Right renal cortex interstitium (tissue), 3 donors: ENCODE measurements at places on chromosomes 3 and 15. TPM values are rescaled to one million over a fixed set of nuclear protein-coding genes. Genes with fewer than 3 reads are reported as not detected.

Gene IQCF5
- not detected for polyA plus RNA-seq

Gene DNAJC19
- polyA plus RNA-seq, result 78.4 TPM

Gene SNTN
- polyA plus RNA-seq, result not detected

Gene GABRA5
- polyA plus RNA-seq, result 0.26 TPM

Gene TERC
- polyA plus RNA-seq, result not detected

Gene FMN1
- 14.2 TPM for polyA plus RNA-seq

Gene SLC38A3
- polyA plus RNA-seq, result 6.8 TPM

Gene MAP1A
- 8.7 TPM for polyA plus RNA-seq

Gene SPINK8
- not detected for polyA plus RNA-seq

Gene BSN
- 1.6 TPM for polyA plus RNA-seq

Gene HGD
- polyA plus RNA-seq, result 88.3 TPM

- no peak for DNase-seq
Observed at GRCh38 chr3:157700405-157700804, 197.2 kb upstream of the VEPH1 start.

- no peak for DNase-seq
Observed at GRCh38 chr15:95556866-95557225, 773.7 kb upstream of the NR2F2 start.

- DNase-seq, result no peak
Observed at GRCh38 chr15:64970698-64971097, 19.0 kb downstream of the SPG21 start.

DNA sequence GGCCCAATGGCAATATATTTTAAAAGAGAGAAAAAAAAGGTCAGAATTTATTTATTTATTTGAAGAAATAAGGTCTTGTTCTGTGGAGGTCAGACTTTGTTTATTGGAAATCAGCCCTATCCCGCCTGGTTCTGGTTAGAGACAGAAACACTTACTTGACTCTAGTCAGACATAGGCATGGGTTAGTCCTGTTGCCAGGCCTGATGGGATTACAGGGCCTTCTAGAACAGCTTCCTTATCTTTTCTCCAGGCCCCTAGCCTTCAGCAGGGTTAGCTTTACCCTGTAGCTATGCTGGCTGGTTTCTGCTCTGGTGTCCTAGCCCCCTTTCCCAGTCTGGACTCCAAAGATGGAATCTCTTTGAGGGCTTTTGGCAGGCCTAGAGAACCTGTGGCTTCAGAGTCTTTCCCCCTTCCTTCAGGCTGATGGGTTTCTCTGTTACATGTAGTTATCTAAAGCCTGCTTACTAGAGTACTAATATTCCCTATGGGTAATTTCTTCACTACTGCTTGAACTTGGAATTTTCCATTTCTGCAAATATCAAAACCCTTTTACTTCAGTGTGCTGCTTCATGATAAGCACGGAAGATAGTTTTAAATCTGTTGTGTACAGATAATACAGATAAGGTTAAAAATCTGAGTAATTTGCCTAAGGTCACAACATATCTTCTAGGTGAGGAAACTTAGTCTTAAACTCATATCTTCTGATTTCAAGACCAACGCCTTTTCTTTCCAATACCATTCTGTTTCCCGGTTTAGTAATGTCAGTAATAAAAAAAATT is 10.6 kb downstream of the IREB2 start:
- DNase-seq, result no peak

- no peak for DNase-seq
Observed at GRCh38 chr3:1037631-1038030, 55.2 kb upstream of the CNTN6 start.

GRCh38 chr3:150870406-150870805 is 34.8 kb downstream of the MINDY4B start:
- no peak for DNase-seq

GRCh38 chr15:29698030-29698701 is 124.1 kb downstream of the TJP1 start:
- DNase-seq, result no peak

GRCh38 chr3:12486916-12487315 is 2.6 kb downstream of the TSEN2 start:
- DNase-seq, result no peak

- DNase-seq, result no peak
Observed at GRCh38 chr3:133940536-133940935, 44.9 kb upstream of the RAB6B start.

GRCh38 chr15:69337138-69337537 is 38.4 kb downstream of the PAQR5 start:
- DNase-seq, result no peak
